NCI-H1048 (cell line): ENCODE measurements at places on chromosomes 7 and 10.

- no peak for DNase-seq
These were observed 15.8 kb upstream of the C10orf90 start for GRCh38 chr10:126686268-126686667.

DNA sequence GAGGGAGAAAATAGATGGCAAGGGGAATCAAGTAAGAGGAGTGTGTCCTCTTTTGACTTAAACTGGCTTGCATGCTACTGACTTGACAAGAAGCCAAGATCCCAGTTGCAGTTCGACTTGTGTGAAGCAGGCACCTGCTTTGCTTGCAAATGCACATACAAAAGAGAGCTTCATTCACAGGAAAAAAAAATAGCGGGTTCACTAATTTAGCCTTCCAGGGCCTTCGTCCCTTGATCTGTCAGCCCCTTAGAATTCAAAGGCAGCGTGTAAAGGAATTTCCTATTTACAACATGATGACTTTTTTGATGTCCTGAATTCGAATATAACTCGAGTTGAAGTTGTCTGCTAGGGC, 192.1 kb downstream of the CELF2 start:
- DNase-seq, result no peak

DNA sequence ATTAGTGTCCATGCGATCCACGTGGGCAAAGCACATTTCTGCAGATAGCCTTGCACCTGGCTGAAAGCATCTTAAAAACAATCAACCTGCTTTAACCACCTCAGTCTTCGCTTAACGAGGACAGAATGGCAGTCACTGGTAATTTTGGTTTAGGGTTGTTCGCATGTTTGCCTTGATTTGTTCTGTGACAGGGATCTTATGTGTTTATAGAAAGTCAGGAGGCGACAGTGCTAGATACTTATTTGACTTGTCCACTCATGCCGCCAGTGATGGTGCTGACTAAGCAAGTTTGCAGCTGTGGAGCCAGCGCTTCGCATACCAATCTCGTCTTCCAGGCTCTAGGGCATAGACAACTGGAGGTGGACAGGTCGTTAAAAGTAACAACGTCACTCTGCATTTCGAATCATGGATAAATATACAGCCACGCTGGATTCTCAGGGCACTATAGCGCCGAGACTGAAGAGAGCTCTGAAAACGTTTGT, 1.2 kb upstream of the TMEM243 start:
- DNase-seq, result no peak

DNA sequence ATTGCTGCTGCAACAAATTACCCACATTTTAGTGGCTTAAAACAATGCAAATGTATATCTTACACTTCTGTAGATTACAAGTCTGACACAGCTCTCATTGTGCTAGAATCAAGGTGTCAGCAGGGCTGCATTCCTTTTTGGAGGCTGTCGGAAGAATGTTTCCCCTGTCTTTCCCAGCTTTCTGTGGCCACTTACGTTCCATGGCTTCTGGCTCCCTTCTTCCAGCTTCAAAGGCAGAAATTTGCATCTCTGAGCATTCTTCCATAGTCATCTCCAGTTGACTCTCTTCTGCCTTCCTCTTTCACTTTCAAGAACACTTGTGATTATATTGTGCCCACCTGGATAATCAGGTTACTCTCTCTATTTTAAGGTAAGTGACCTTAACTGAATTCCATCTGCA, 125.3 kb downstream of the GPR158 start:
- no peak for DNase-seq

GRCh38 chr7:137900137-137900536, 53.4 kb upstream of the DGKI start:
- DNase-seq, result no peak

GRCh38 chr7:3068530-3068929, 24.9 kb upstream of the CARD11 start:
- DNase-seq, result no peak

DNA sequence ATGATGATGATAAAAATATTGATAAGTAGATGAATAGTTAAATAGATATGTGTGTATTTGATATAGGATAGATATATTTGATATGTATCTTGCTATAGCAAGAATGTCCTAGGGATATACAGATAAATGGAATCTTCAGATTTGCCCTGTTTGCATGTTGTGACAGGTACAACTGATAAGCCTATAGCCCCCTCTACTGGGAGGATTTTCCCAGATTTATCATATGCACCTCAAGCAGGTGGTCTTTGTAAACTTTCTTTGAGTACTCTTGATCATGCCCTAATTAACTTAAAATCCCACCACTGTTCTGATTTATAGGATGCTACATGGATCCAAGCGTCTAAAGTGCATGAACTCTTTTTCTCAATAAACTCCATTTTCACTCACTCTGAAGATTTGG, 1050.7 kb downstream of the SORCS3 start:
- DNase-seq, result peak; percentile 41

DNA sequence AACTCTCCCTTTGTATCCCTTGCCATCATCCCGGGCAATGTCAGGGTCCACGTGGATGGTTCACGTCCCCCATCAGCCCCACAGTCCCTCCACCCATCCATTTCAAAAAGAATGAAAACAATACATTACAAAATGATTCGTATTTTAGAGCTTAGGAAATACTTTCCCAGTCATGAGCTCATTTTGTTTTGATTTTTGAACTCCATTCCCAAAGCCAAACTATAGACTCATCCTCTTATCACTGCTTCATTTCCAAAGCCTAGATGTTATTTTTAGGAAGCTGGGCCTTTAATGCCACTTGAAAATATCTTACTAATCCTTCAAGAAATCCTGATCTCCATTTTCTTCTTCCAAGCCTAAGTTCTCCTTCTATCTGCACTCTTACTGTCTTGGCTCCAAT, 72.1 kb downstream of the WNT2 start:
- no peak for DNase-seq

GRCh38 chr7:108055611-108056021, 52.7 kb upstream of the LAMB1 start:
- no peak for DNase-seq

DNA sequence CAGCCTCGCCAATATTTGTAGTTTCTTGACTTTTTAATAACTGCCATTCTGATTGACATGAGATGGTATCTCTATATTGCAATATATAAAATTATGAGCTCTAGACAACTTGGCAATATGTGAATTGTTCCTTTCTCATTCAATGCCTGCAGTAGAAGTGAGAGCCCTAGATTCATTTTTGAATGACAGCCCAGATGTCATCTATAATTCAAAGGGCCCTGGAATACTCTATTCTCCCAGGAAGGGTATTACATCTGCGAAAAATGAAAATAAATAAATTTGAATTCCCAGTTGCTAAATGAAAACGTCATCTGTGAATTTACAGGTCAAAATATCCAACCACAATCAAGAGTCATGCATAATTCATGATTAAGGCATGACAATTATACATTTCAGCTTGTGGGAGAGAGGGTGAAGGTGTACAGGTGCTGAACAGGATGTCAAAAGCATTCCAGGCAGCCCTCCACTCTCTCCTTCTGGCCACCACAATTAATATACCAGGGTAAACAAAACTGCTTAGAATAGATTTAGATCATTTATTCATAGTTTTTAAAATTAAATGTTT, 1147.3 kb downstream of the XPNPEP1 start:
- no peak for DNase-seq

DNA sequence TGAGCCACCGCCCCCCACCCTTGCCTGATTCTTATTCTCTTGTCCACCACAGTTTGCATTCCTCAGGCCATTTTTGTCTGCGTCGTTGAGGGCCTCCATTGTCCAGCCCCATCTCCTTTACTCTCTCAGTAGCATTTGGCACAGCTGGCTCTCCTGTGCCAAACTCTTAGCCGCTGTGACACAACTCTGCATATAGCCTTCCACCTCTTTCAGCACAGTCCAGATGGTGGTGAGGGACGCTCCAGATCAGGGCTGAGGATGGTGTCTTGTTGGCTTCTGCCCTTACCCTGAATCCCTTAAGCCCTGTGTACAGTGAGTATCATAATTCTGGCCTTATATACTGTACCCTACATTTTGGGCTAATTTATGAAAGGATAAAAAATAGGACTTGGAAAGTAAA, 45.6 kb downstream of the BMPR1A start:
- DNase-seq, result no peak
